ENCODE measurements at places on chromosomes 11 and 22.

DNA sequence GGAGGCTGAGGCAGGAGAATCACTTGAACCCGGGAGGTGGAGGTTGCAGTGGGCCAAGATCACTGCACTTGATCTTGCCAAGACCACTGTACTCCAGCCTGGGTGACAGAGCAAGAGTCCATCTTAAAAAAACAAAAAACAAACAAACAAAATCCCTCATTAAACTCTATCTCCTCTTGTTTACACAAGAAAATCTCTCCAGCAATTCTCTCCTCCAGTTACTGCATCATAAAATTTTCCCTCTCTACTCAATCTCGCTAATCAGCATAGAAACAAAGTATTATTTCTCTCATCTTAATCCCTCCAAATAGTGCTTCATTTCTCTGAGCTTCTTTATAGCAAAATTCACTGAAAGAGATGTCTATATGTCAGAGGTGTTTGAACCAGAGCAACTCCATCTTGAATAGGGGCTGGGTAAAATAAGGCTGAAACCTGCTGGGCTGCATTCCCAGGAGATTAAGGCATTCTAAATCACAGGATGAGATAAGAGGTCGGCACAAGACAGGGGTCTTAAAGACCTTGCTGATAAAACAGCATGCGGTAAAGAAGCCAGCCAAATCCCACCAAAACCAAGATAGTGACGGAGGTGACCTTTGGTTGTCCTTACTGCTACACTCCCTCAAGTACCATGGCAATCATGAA is 19.8 kb downstream of the MTMR2 start:
- DNase-seq: no peak

DNA sequence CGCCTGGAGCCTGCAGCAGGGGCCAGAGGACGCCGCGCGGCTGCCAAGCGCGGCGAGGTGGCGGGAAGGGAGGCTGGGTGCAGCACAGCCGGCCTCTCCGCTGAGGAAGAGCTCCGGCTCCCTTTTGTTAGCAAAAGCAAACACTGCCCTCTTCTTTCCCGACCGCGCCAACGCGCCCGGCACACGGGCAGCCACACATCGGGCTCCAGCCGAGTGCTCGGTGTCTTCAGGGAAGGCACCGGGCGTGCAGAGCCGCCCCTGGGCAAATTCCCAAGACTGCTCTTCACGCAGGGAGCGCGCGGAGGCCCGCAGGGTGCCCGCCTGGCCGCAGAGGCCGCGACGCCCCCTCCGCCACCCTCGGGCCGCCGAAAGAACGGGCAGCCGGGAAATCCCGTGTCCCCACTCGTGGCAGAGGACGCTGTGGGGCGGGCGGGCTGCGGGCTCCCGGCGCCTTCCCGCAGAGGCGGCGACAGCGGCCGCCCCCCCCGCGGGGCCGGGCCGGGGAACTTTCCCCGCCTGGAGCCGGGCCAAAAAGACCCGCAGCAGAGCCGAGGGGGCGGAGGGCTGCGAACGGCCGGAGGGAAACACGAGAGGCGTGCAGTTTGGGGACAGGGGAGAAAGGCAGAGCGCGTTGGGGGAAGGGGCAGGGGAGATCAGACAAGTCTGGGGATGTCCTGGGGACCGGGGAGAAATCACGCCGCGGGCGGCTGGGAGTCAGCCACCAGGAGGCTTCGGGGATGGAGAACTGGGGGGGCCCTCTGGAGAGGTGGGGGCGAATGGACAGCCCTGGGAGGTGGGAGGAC is 931 bp downstream of the CADM1 start:
- peak; percentile 90 for DNase-seq

- no peak for DNase-seq
These were observed 27.3 kb downstream of the NAP1L4 start for GRCh38 chr11:2964782-2965181.

DNA sequence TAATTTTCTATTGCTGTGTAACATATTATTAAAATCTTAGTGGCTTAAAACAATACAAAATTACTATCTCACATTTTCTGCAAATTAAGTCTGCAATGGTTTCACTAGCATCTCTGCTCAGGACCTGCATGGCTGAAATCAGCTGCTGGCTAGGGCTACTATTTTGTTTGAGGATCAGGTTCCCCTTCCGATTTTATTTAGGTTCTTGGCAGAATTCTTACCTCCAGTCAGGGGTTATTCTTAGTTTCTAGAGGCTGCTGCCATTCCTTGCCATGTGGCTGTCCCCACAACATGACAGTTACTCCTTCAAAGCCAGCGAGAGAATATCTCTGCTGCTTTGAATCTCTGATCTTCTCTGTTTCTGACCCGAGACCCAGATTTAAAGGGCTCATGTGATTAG is 424.5 kb upstream of the ANO5 start:
- DNase-seq: no peak

- DNase-seq: peak; percentile 68
These were observed 2.4 kb downstream of the CTSD start for GRCh38 chr11:1761110-1761856.

DNA sequence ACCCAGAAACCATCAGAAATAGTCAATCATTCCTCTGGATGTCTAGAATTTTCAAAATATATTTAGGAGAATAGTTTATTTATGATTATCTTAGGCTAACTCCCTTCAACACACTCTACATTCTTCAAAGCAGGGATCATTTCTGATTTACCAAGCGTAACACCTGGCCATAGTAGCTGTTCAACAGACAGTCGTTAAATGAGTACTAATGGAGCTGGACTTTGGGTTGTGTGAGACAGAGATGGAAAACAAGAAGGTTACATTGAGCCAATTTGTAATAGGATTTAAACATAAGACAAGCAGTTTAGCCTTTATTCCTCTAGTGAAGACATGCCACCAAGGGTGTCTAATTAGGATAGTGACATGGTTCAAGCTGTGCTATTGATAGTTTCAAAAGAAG is 129.2 kb upstream of the ANO3 start:
- no peak for DNase-seq

DNA sequence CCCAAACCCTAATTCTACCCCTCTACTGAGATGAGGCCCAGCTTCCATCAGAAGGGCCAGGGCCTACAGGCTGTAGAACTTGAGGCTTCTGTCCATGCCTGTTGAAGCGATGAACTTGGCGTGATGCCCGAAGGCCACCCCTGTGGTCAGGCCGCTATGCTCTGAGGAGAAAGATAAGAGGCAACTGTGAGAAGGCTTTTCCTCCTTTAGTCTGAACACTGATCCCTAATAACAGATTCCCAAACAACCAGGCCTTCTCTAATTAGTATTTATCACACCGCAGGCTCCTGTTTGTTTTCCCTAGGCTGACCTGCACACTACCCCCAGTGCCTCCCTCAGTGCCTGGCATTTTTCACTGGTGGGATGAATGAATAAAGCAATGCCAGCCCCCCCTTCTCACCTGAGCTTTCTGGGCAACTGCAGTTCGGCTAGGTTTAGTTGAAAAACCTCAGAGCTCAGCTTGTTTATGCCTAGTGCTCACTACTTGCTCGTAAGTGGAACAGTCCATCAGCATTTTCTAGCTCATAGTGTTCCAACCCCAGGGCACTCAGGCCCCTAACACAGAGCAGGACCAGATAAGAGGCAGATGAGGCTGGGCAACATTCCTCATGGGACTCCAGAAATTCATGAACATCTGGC is 15.2 kb downstream of the PRPF19 start:
- DNase-seq: no peak

GRCh38 chr11:116505298-116506262 is 267.2 kb downstream of the BUD13 start:
- no peak for DNase-seq

GRCh38 chr11:59944720-59945119 is 6.5 kb downstream of the OOSP1 start:
- no peak for DNase-seq

- peak; percentile 92 for DNase-seq
These were observed 13.8 kb downstream of the PLXNB2 start for GRCh38 chr22:50293441-50294318.

DNA sequence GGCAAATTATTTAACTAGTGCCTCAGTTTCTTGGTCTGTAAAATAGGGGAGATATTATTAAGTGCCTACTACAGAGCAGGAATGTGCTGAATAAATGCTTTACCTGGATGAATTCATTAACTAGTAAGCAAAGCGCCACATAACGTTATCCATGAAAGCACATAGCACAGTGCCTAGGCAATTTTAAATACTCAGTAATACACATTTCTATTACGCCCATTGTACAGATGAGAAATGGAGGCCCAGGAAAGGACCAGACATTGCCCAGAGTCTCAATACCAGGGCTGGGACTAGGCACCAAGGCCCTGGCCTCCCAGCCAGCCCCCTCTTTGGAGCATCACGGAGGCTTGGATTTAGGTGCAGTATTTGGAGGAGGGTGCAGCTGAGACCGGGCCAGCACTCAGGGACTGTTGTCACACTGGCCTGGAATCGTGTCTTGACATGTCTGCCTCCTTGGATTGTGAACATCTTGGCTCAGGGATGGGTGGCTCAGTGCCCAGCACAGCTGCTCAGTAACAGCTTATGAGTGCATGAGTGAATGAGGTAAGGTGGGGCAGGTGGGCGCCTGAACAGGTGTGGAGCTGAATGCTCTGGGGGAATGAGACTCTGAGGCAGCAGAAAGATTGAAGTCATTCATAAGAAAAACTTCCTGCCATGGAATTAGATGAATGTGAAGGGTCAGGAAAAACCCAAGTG is 42.1 kb upstream of the TPBGL start:
- peak; percentile 40 for DNase-seq

- DNase-seq: no peak
These were observed 241.6 kb downstream of the DLG2 start for GRCh38 chr11:85385547-85385946.

DNA sequence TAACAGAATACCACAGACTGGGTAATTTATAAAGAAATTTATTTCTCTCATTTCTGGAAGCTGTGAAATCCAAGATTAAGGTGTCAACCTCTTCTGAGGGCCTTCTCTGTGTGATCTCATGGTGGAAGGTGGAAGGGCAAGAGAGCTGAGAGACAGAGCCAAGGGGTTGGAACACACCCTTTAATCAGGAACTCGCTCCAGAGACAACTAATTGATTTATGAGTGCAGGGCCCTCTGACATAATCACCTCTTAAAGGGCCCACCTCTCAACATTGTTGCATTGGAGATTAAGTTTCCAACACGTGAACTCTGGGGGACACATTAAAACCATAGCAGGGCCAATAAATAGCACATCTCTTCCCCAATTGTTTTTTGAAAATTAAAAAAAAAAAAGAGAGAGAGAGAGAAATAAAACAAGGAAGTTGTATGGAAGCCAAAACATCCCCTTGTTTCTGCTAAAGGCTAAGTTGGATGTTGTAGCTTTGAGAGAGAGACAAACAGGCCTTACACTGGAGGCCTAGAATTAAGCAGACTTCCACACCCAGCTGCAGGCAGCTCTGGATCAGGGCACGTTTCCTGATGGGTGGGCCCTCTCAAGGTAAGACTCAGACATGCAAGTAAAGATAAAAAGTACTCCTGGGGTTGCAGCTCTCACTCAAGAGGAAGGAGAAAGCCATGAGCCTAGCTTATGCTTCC is 64.1 kb upstream of the BIRC3 start:
- no peak for DNase-seq

DNA sequence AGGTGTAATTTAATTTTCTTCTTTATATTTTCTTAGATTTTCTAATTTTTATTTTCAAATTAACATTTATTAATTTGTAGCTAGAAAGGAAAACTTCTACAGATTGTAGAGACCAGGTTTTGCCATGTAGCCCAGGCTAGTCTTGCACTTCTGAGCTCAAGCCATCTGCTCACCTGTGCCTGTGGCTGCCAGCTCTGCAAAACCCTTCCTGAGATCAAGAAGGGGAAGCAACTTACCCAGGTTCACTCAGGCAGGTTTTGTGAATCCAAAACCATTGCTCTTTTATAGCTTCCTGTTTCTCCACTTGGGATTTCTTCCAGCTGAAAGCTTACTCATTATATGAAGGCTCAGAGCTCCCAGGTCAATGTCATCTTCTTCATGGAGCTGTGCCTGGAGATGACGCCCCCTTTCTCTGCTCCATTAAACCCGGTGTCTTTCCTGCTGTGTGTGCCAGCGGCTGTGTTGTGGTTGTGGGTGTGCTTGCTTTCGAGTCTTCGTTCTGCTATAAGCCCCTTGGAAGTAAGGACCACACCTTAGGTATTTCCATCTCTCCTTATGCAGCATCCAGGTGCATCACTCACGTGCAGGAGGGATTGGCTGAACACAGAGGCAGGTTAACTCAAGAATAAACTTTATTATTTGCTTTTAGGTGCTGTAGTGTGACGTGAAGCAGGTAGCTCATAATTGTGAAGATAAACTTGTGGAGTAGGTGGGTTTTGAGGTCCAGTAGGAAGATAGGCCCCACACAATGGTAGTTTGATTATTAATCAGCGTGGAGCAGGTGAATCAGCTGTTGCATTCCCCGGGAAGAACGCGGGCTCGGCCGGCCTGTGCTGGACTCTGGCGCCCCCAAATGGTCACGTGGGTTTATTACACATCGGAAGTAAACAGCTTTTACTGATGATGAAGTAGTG is 42.2 kb upstream of the INCENP start:
- DNase-seq: peak; percentile 84

DNA sequence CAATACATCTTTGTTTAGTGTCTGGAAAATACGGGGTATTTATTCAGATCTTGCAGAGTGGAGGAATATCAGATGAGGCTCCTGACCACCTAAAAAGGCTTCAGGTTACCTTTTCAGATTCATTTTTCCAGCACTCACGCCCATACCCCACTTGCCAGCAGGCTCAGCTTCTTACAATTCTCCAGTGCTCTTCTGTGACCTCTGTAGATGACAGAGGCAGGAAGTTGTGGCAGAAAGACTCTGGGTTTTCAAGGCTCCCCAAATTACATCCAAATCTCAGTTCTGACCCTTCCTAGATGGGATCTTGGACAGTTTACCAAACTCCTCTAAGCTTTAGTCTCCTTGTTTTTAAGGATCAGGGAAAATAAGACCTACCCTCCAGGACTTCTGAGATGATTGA is 61.1 kb downstream of the SYTL2 start:
- no peak for DNase-seq

DNA sequence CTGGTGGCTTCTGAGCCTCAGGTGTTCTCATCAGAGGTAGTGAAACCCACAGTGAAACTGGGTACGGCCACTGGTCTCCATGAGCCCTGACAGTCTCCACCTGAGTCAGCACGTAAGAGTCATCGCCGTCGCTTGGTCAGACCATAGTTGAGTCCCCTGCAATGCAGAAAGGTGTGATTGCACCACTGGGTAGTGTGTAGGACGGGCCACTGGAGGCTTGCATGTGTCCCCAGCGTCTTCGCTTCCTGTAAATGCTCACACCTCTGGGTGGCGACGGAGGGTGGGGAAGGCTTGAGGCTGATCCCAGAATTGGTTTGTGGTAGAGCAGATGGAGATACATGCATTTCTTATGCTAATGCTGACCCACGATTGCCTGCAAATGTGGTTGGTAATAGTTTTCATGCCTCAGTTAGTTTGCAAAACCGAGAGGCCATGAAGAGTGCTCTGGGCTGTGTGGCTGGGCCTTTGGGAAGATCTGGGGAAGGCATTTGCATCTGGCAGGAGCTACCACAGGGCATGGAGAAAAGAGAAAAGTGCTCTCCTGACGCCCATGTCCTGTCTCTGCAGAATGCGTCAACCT is 26.5 kb downstream of the CTTN start:
- no peak for DNase-seq

Measured in upper lobe of right lung (tissue), 1 donor.